ENCODE measurements at places on chromosomes 5 and 9.

DNA sequence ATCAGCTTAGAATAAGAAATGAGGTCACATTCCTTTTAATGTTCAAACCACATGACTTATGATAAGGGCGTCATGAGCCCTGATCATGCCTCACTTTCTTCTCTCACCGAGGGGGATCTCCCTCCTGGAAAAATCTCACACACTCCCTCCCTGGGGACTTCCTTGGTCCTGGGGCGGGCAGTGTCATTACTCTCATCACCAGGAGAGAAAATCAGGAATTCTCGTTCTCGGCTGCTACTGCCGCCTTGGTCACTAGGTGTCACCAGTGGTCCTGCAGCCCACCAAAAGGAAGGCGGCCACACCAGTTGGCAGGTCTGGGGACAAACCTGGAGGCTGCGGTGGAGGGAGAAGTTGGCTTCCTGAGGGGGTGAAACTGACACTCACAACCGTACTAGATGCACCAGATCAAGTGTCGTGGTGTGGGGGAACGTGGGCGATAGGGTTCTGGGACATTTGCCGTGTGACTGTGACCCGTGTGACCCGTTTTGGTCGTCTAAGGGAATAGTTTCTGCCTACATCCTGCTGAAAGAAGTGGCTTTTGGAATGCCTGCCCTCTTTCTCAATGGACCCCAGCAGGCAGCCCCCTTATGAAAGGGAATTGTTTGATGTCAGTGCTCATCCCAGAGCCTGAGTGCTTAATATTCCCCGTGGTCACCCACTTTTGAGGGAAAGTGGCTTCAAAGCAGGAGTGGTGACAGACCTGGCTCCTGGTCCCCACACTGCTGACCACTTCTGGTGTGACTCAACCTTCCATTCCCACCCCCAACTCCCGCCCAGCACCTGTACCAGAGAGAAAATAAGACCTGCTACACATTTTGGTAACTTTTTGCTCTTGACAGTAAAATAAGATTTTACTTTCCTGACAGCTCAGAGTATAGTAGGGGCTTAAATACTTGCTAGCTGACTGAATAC is 63.2 kb downstream of the ACER2 start:
- peak; percentile 67 for DNase-seq

DNA sequence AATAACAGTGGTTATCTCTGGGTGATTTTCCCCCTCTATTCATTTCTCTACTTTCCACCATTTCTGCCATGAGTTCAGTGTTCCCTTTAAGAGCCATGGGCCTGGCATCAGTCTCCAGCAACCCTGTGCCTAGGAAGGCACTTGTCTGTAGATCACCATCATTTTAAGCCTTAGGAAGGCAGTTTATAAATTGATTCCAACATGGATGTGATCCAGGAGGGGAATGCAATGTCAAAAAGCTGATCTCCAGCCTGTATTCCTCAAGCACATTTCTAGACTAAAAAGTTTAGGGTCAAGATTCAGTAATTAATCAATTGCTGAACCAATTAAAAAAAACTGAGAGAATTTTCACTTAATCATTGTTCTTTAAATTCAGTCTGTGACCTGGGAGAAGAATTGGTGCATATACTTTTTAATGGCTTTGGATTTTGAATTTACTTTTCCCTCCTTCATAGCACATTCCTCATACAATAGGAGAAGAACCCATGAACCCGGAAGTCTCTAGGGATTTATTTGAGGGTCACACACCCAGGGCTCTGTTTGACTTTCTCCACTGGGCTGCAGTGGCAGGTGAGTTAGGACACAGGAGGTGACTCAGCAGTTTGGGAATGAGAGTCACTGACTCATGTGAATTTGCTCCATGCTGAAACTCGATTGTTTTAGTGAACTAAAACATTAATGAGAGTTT is 6.1 kb upstream of the ERMP1 start:
- no peak for DNase-seq

- DNase-seq, result no peak
Measured at GRCh38 chr5:75993183-75993582, 90.0 kb upstream of the SV2C start.

DNA sequence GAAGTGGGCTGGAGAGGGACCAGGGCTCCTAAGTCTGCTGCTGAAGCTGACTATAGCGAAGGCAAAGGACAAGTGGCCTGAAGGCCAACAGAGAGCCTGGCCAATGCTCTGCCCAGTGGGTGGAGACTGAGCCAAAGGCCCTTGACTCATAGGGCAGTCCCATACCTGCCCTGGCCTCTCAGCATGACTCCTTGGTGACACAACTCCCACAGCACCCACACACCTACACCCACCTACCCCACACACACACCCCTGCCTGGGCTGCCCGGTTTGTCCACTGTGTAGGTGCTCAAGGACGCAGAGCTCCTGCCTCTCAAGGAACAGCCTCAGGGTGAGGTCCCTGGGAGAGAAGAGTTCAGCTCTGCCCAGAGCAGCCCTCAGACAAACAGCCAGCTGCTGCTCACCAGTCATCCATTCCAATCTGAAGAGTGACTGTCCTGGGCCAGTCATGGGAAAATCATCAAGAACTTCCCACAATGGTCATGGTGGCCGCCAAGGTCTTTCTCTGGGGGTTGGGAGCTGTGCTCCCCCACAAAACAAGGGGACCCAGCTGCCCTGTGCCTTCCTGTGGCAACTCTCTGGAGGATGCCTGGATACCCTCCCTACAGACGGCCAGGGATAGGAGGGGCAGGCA is 5.0 kb downstream of the TNIP1 start:
- no peak for DNase-seq

DNA sequence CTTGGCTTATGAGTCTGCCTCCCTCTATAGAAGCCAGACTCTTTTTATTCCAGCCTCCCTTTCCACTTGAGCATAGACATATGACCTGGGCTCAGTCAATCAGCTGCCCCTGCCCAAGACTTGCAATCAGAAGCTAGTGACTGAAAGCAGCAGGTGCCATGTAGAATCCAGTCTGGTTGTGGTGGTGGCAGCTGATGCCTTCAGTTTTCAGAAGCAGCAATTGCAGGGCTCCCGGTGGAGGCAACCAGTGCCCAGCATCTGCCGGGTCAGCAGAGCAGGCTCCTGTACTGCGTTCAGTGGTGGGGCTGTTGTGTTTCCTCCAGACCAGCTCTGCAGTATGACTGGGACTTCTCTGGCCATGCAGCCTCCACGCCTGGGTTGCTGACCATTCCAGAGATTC is 53.9 kb upstream of the PALM2AKAP2 start:
- DNase-seq, result no peak

DNA sequence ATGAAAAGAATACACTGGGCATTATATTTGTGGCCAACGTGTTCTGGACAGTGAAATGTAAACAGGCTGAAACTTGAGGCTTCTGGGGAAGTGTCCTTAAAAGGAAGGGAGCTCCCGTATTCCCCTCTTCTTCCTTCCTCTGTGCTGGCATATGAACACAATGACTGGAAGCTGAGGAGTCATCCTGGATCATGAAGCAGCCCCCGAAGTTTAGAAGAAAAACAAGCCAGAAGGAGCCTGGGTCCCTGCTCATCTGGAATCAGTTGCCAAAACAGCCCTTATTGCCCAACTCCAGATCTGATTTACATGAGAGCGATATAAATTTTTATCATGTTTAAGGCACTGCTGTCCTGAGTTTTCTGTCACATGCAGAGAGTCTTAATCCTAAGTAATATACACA is 65.4 kb upstream of the SLC1A1 start:
- DNase-seq, result no peak

DNA sequence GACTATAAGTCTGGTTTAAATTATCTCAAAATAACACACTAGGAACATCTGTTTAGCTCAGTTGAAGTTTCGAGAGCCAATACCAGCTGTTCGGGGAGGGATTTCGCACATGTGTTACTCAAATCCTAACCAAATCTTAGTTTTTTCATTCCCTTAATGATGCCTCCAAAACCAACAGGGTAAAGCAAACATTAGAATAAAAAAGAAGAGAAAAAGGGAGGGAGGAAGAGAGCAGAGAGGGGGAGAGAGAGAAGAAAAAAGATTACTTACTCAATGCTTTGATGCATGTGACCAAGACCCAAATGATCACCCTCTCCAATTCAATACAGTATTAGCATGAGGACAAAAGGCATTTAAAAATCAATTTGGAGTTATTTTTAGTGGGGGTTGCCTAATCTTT is 86.0 kb upstream of the NR5A1 start:
- no peak for DNase-seq

GRCh38 chr5:123561230-123561629 is 49.3 kb downstream of the CSNK1G3 start:
- DNase-seq, result no peak

GRCh38 chr5:85428426-85428934 is 1043.8 kb upstream of the EDIL3 start:
- DNase-seq, result no peak

DNA sequence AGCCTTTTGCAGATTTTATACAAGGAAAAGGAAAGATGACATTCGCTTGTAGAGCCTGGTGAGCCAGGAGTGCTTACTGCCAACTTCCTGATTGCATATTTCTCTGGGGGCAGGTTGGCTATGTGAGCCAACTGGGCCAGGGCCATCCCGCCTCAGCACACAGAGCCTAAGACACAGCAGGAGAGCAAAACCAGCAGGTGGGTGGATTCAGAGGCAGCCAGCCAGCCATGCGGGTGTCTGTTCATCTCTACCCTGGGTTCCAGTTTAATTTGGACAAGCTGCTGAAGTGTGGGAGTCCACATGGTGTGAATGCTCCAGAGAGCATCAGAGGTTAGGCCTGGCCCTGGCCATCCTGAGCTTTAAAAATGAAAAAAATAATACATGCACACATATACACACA is 291.4 kb downstream of the ARHGEF28 start:
- DNase-seq, result peak; percentile 85

DNA sequence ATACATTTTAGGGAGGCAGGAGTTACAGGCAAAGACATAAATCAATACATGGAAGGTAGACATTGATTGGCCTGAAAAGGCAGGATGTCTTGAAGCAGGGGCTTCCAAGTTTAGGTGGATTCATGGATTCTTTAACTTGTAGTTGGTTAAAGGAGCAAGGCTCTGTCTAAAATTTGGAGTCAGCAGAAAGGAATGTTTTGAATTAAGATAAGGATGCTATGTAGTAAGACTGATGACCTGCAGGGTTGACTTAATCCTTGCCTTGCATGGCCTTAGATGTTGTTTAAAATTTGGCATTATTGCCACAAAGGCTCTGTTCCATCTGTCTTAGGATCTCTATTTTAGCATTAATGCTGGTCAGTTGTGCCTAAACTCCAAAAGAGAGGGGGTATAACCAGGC is 171.3 kb downstream of the C5orf15 start:
- no peak for DNase-seq

- DNase-seq, result no peak
Measured at GRCh38 chr5:1974081-1974480, 91.4 kb upstream of the IRX4 start.

- DNase-seq, result no peak
Measured at GRCh38 chr5:36619012-36619635, 12.7 kb downstream of the SLC1A3 start.

GRCh38 chr9:116661037-116661954 is 25.8 kb upstream of the TRIM32 start:
- DNase-seq, result peak; percentile 89

DNA sequence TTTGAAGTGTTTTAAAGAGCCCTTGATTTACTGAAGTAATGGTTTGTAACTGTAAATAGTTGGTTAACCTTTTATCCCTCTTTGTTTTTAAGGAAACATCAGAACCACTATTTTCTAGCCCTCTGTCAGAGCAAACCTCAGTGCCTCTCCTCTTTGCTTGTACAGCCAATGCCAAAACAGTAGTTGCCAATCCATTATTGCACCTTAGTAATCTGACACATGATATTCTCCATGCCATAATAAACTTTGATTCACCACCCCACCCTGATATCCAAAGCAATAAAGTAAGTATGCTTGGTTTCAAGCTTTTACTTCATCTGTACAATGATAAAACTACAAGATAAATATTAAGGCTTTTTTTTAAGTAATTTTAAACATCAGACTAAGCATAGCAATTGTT is 100.8 kb downstream of the DMXL1 start:
- no peak for DNase-seq

DNA sequence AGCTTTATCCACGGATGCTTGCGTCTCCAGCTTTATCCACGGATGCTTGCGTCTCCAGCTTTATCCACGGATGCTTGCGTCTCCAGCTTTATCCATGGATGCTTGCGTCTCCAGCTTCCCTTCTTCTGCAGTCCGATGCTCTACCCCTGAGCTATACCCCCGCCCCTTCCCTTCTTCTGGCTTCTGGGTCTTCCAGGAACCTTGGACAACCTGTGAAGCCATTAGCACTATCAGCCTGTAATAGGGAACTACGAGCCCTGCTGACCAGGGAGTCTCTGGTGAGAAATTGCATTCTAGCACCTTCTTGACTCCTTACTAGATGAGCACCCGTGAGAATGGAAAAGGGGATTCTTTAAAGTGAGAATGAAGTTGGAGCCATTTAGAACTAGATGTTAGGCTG is 39.1 kb upstream of the SH3PXD2B start:
- no peak for DNase-seq

DNA sequence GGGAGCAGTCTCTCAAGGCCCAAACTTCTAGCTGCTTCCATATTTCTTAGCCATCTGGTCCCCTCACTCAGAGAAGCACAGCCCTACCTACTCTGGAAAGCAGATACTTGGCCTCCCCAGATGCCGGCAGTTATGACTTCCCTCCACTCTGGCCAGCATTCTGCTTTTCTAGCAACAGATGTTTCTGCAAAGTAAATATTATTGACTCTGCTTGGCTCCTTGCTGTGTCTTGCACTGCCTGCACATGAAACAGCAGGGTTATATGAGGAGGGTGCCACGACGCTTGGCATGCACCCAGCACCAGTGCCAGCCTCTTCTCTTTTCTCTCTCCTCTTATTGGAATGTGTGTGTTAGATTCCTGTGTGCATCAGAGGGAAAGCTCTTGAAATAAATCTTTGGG is 99.7 kb downstream of the ARHGAP26 start:
- DNase-seq, result peak; percentile 32

- DNase-seq, result no peak
Measured at GRCh38 chr9:25861421-25861820, 183.2 kb upstream of the TUSC1 start.

DNA sequence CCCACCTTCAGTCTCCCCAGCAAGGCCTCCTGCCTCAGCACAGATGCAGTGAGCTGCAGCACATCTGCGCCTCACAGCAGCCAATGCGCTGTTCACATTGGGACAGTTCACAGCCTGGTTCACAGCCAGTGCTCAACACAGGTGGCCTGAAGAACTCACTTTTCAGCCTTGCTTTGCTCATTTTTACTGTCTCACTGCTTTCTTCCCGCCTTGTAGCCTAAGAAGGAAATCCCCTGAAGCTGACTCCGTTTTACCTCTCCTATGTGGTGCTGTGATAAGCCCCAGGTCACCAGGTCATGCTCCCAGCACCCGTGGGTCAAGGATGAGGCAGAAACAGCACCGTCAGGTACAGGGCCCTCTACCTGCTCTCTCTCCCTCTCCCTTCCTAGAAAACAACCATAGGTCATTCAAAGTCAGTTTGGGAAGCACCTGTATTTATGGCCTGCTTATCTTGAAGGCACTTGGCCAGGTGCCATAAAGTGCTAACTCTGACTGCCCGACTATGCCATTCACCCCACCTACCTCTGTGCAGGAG is 1.1 kb downstream of the GCNT4 start:
- DNase-seq, result no peak

GRCh38 chr5:66089384-66089783 is 54.7 kb upstream of the SREK1 start:
- no peak for DNase-seq

GRCh38 chr5:80745490-80745889 is 90.7 kb upstream of the DHFR start:
- DNase-seq, result no peak

- DNase-seq, result no peak
Measured at GRCh38 chr5:169862391-169862811, 117.9 kb downstream of the INSYN2B start.

Data from cerebellar cortex (tissue), 1 donor.